Omental fat pad (tissue), 4 donors: ENCODE measurements at places on chromosomes 3 and 15.

DNA sequence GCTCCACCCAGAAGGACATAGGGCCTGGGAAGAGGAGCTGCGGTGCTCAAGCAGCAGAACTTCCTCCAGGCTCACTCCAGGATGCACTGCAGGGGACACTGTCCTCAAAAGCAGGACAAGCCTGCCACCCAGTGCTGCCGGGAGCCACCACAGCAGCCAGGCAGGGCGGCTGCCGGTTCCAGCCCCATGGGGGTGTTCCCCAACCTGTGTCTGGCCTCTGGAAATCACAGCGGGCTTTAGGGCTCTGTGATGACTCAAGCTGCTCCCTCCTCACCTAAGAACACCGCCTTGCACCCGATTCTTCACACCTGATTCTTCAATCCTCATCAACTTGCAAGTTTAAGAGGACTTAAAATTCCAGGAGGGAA, 71.9 kb upstream of the SLC6A11 start:
- DNase-seq: no peak

GRCh38 chr3:99543796-99544195, 94.6 kb upstream of the COL8A1 start:
- no peak for DNase-seq

DNA sequence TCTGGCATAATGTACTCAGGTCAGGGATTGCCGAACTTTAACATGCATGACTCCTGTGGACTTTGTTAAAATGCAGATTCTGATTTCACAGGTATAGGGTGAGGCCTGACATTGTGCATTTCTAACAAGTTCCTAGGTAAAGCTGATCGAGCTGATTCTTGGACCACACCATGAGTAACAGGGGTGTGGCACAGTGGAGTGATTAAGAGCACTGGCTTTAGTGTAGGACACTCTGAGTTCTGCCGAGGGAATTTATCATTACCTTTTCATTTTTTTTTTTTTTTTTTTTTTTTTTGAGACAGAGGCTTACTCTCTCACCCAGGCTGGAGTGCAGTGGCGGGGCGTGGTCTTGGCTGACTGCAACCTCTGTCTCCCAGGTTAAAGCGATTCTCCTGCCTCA, 169.3 kb downstream of the ADAMTS9 start:
- DNase-seq: no peak

DNA sequence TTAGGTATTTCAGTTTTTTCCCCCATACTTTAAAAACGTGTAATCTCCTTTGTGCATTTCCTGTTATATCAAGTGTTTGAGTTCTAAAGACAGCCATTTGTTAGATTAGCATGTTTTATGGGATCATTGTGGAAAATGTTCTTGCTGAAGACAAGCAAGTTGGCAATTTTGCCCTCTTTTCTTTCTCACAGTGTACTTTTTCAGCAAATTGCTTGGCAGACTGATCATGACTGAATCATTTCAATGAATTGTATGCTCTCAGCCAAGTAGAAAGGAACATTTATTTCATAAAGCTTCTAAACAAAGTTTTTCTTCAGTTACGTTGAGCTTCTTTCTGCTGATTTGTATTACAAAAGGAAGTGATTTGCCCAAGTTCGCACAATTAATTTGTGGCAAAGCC, 51.6 kb downstream of the ATG7 start:
- no peak for DNase-seq

GRCh38 chr3:138362538-138362937, 14.2 kb downstream of the MRAS start:
- no peak for DNase-seq

DNA sequence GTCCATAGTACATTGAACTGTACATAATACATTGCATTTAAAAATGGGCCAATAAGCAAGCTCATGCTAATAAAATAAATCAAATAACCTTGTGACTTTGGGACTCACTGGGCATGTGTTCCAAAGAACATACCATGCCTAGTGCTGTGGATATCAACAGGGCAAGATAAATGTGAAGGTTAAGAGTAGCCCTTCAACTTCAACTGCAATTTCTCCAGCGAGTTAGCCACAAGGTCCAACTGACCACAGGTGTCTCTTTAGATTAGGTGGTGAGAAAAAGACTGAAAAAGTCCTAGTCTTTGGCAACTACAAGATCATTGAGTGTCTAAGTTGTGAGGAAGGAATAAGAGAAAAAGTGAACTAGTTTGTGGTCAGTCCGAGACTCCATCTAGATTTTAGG, 78.3 kb upstream of the ATP11B start:
- no peak for DNase-seq

DNA sequence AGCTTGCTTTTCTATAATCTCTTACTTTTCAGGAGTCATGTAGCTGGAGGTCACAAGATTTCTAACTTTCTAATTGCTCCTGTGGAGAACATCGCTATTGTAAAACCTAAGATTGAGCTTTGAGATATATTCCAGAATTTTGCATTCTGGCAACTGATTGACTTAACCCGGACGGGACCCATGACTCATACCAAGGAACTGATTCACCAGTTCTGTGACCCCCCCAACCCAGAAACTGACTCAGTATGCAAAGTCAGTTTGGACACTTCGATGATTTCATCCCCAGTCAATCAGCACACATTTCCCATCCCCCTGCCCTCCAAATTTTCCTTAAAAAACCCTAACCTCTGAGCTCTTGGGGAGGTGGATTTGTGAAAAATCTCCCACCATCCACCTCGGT, 396.5 kb upstream of the GBE1 start:
- DNase-seq: no peak
